Left ventricle myocardium inferior (tissue), 1 donor: ENCODE measurements at places on chromosomes 3 and 15.

GRCh38 chr3:169815590-169816150 lies 3.0 kb upstream of the LRRC34 start:
- DNase-seq, result no peak

GRCh38 chr3:171875923-171876412 lies 32.8 kb downstream of the TMEM212 start:
- DNase-seq, result no peak

GRCh38 chr3:60192297-60193114 lies 1058.7 kb downstream of the FHIT start:
- DNase-seq, result no peak

- DNase-seq, result no peak
Observed at GRCh38 chr3:123377243-123377740, 71.6 kb downstream of the ADCY5 start.

- DNase-seq, result no peak
Observed at GRCh38 chr3:84165328-84165727, 793.5 kb upstream of the CADM2 start.

GRCh38 chr3:51375571-51375970 lies 9.5 kb upstream of the MANF start:
- no peak for DNase-seq

DNA sequence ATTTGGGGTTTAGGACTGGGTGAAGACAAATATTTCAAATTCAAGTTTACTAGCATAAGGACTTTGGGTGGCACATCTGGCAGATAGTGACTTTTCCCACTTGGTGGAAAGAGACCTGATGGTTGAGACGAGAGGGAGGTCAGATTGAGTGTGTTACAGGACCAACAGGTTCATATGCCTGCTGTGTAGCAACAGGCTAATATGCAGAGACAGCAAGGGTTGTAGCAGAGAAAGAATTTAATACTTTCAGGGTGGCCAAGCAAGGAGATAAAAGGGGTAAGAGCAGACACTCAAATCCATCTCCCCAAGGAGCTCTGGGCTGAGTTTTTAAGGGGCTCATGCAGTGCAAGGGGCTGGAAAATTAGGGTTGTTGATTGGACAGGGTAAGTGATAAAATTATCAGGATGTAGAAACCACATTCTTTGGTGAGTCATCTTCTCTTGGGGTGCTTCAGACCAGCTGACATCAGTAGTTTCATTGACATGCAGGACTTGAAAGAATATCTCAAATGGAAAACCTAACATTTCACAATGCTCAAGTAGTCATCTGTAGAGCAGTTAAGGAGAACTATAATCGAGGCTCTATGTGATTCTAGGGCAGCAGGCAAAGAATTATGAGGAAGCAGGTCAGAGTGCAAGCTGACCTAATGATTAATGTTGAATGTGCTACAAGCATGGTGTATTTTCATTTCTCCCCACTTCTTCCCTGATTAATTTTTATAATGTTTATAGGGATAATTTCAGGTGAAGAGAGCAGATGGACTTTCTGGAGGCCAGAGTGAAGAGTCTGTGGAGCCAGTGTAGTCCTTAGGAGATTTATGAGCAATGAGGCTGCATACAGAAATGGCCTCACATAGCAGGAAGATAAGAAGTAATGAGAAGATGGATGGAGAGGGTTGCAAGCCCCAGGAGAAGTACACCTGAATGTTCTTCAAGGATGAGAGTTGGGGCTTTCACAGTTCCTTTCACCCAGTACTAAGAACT lies 13.7 kb downstream of the FOXB1 start:
- no peak for DNase-seq

- no peak for DNase-seq
Observed at GRCh38 chr15:36571301-36571700, 8.1 kb upstream of the CDIN1 start.
